ENCODE measurements at places on chromosomes 11 and 22. TPM values are rescaled to one million over a fixed set of nuclear protein-coding genes. Genes with fewer than 3 reads are reported as not detected.

GRCh38 chr11:73539506-73540084 is 58.3 kb downstream of the FAM168A start:
- DNase-seq = no peak
- H3K4me1 ChIP-seq = no peaks in the 10 kb centered on the region
- H3K27me3 ChIP-seq = no peaks in the 10 kb centered on the region
- no peak overlapping the region for H3K27ac ChIP-seq
- no peak overlapping the region for H3K4me3 ChIP-seq
- H3K36me3 ChIP-seq = no peaks in the 10 kb centered on the region

GRCh38 chr11:2276280-2277007 is 6.1 kb upstream of the ASCL2 start:
- peaks cover 22% of the 10 kb centered on the region for H3K27me3 ChIP-seq
- H3K4me1 ChIP-seq = no peaks in the 10 kb centered on the region
- no peaks in the 10 kb centered on the region for H3K36me3 ChIP-seq
- DNase-seq = no peak
- no peak overlapping the region for H3K27ac ChIP-seq

- H3K4me3 ChIP-seq = no peak overlapping the region
- H3K4me1 ChIP-seq = no peaks in the 10 kb centered on the region
- H3K27me3 ChIP-seq = no peaks in the 10 kb centered on the region
- H3K36me3 ChIP-seq = no peaks in the 10 kb centered on the region
- DNase-seq = no peak
- H3K27ac ChIP-seq = no peak overlapping the region
These were observed 46.8 kb downstream of the SLN start for GRCh38 chr11:107665018-107665417.

DNA sequence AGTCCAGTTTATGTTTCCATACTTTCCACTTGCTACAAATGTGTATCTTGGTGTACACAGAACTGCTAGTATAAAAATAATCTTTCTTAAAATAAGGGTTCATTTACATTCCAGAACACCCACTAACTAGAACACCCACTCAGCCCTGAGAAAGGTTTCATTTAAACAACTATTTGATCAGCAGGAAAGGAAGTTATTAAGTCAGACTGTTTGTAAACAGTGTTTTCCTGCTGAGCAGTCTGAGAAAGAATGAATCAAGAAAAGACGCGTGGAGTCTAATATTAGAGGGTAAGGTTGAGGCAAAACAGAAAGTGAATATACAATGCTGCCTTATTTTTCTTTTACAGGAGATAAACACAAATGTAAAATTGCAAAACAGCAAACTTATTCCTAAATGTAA is 32.7 kb downstream of the NARS2 start:
- DNase-seq = no peak
- H3K27me3 ChIP-seq = no peaks in the 10 kb centered on the region
- H3K4me1 ChIP-seq = peaks cover 8% of the 10 kb centered on the region
- no peaks in the 10 kb centered on the region for H3K36me3 ChIP-seq

DNA sequence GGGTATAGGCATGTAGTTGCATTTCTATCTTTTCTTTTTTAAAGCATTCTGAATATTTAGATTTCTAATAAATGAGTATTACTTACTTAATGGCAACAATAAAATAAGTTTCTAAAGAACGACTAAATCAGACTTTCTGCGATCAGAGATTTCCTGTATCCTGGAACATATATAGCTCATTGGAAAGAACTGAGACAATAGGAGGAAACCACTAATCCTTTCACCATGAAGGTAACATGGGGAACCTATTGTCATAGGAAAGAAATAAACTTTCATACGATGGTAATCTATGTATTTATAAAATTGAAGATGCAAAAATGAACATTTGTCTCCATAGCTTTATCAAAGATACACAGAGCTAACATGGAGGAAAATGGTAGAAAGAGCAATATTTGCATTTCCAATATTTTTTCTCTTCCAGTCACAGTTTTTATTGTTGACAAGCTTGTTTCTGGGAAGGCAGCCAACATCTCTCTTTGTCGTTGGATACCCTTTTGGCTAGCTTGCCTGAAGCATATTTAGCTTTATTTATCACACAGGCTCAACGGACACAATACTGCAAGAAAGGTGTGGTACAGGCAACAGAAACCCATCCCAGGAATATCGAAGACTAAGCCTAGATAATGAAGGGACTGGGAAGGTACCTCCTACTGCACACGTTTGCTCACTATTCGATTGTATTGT is 293.3 kb upstream of the MPPED2 start:
- DNase-seq = no peak
- no peaks in the 10 kb centered on the region for H3K4me1 ChIP-seq
- no peaks in the 10 kb centered on the region for H3K36me3 ChIP-seq
- H3K4me3 ChIP-seq = no peak overlapping the region
- H3K27ac ChIP-seq = no peak overlapping the region

GRCh38 chr11:118436639-118437207 is 431 bp downstream of the KMT2A start:
- H3K27ac ChIP-seq = peak overlapping the region; percentile 93
- peak; percentile 60 for DNase-seq
- no peaks in the 10 kb centered on the region for H3K36me3 ChIP-seq
- peak overlapping the region; percentile 98 for H3K4me3 ChIP-seq

DNA sequence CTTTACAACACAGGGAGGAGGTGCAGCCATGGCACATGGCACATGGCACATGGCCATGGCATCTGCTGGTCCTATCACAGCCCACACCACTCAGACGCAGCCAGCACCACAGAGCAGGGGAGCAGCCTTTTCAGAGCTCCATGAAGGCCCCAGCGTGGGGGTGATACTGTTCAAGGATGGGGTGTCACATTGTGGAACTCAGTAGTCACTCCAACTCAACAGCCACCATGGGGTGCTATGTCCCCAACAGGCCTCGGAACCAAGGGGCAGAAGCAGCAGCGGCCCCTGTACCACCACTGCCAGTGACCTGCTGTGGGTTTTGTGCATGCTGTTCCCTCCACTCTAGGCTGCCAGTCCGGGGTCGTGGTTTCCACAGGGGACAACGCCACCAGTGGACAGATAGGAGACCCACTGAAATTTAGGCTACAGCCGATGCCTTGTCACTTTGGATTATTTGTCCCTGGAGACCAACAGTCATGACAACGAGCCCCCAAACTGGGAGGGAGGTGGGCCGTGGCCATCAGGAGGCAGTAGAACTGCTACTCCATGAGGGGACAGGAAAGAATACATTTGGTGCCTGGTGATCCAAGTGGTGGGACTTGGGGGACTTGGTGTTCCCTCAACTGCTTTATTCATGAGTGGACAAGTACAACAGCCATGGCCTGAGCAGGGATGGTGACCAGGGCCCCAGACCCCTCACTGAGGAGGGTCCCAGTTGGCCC is 30.4 kb upstream of the CD81 start:
- H3K36me3 ChIP-seq = no peaks in the 10 kb centered on the region
- H3K4me1 ChIP-seq = no peaks in the 10 kb centered on the region
- DNase-seq = no peak
- H3K27ac ChIP-seq = no peak overlapping the region

DNA sequence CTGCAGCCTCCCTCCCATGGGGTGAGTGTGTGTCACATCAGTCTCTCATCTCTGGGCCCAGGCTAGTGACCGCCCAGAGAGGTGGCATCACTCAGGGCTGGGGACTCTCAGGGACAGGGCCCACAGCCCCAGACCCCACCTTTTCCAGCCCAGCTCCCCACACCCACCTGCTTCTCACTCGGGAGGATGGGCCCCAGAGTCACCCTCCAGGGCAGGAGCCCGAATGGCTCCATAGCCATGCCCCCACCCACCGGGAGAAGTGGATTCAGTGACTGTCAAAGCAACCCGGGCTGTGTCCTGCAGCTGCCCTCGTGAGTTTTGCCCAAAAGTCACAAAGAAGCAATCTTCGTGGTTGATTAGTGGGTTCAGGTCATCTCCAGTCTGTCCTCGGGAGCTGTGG is 26.0 kb downstream of the PARVG start:
- no peaks in the 10 kb centered on the region for H3K36me3 ChIP-seq
- H3K4me3 ChIP-seq = no peak overlapping the region
- H3K27ac ChIP-seq = no peak overlapping the region
- H3K27me3 ChIP-seq = no peaks in the 10 kb centered on the region

DNA sequence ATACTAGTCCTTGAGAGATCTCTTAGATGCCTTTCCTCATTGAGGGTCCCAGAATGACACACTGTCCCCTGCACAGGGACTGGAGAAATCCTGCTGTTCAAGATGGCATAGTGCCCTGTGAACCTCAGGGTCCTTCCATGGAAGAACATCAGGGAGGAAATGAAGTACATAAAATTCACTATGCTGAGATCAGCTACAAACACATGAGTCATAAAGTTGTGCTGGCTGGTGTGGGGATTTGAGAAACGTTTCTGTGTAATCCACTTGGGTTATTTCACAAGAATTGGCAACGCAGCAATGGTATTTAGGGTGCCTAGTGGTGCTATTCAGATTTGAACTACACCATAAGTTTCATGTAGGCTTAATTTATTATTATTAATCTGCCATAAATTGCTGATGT is 174.4 kb downstream of the MAML2 start:
- DNase-seq = peak; percentile 82
- H3K27me3 ChIP-seq = no peaks in the 10 kb centered on the region
- no peak overlapping the region for H3K4me3 ChIP-seq
- peak overlapping the region; percentile 25 for H3K27ac ChIP-seq
- peaks cover 5% of the 10 kb centered on the region for H3K4me1 ChIP-seq

DNA sequence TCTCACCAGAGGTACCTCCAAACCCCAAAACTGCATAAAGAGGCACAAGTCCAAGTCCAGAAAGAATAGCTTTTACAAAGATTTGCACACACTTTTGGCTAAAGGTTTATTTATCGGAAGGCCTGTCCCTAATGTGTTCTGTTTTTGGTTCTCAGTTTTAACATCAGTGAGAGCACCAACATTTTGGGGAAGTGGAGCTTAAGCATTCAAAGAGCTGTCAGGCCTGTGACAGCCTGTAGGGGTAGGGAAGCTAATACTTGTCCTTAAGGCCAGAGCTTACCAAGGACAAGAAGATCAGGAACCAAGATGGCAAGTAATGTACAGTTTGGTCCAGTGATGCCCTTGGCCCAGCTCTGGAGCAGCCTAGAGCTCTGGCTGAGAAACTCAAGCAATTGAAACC is 38.9 kb upstream of the SCUBE2 start:
- no peak overlapping the region for H3K27ac ChIP-seq
- H3K27me3 ChIP-seq = no peaks in the 10 kb centered on the region
- no peaks in the 10 kb centered on the region for H3K4me1 ChIP-seq
- H3K4me3 ChIP-seq = no peak overlapping the region

- H3K27me3 ChIP-seq = no peaks in the 10 kb centered on the region
- H3K36me3 ChIP-seq = no peaks in the 10 kb centered on the region
- no peak overlapping the region for H3K4me3 ChIP-seq
- no peak for DNase-seq
These were observed 18.6 kb downstream of the GRAMD4 start for GRCh38 chr22:46638601-46639431.

GRCh38 chr11:2664791-2665525 is 34.8 kb downstream of the KCNQ1OT1 start:
- H3K4me1 ChIP-seq = peaks cover 14% of the 10 kb centered on the region
- no peak overlapping the region for H3K4me3 ChIP-seq
- H3K27ac ChIP-seq = no peak overlapping the region
- DNase-seq = peak; percentile 53
- H3K36me3 ChIP-seq = no peaks in the 10 kb centered on the region

GRCh38 chr22:23144932-23145877 is at the start of gene RAB36:
Gene RAB36, plus strand, starts transcription at chr22:23145477. Its CDS starts 1,140 bp downstream, at chr22:23146617.
- peak within 1 kb of the TSS; percentile 70 for H3K27ac ChIP-seq
- H3K36me3 ChIP-seq = no peaks in the 10 kb centered on the region
- DNase-seq = peak; percentile 99
- H3K4me3 ChIP-seq = peak within 1 kb of the TSS; percentile 56
- H3K27me3 ChIP-seq = no peaks in the 10 kb centered on the region

- peak; percentile 87 for DNase-seq
These were observed 1.6 kb upstream of the MCAM start for GRCh38 chr11:119318240-119319135.

- no peak overlapping the region for H3K4me3 ChIP-seq
- H3K36me3 ChIP-seq = no peaks in the 10 kb centered on the region
- no peak overlapping the region for H3K27ac ChIP-seq
These were observed 48.7 kb downstream of the TENM4 start for GRCh38 chr11:79392161-79392560.

GRCh38 chr11:44993971-44994704 is 43.5 kb upstream of the TP53I11 start:
- H3K36me3 ChIP-seq = no peaks in the 10 kb centered on the region
- no peaks in the 10 kb centered on the region for H3K27me3 ChIP-seq
- no peak overlapping the region for H3K27ac ChIP-seq
- peaks cover 4% of the 10 kb centered on the region for H3K4me1 ChIP-seq

- no peak overlapping the region for H3K27ac ChIP-seq
- H3K4me1 ChIP-seq = peaks cover 39% of the 10 kb centered on the region
- H3K36me3 ChIP-seq = no peaks in the 10 kb centered on the region
- H3K27me3 ChIP-seq = no peaks in the 10 kb centered on the region
- H3K4me3 ChIP-seq = no peak overlapping the region
- DNase-seq = no peak
These were observed 42.4 kb upstream of the WEE1 start for GRCh38 chr11:9530901-9531625.

DNA sequence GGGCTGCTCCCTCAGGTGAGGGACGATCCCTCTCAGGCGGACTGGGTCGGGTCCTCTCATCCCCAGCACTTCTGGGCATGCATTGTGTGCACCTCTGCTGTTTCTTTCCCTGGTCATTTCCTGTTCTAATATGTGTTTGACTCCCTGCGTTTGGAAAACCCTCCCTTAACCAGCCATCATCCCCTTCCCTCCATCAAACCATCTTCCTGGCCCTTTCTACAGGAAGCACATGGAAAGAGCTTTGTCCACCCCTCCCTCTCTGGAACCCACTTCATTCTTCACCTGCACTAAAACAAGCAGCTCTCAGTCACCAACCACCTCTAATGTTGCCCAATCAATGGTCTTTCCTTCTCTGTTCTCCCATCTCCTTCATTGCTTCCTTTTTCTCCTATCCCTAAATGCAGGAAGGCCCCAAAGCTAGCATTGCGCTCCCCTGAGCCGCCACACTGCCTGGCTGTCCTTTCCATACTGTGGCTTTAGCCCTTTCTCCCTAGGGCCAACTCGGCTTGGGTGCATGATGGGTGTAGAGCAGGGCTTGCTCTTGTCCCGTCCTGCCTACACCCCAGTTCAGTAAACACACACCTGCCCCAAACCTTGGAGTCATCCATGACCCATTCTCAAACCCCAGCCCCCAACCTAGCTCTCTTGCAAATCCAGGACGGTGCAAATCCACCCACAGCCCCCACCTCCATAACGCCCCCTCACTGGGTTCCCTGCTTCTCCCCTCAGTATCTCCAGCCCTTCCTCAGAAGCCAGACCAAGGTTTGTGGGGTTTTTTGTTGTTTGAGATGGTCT is 5.4 kb upstream of the GAS2L1 start:
- peaks cover 37% of the 10 kb centered on the region for H3K36me3 ChIP-seq
- peaks cover 15% of the 10 kb centered on the region for H3K4me1 ChIP-seq
- no peak for DNase-seq

GRCh38 chr11:66636411-66636810 is 2.1 kb upstream of the RBM4 start:
- no peak for DNase-seq
- H3K4me3 ChIP-seq = no peak overlapping the region
- H3K27me3 ChIP-seq = no peaks in the 10 kb centered on the region

GRCh38 chr11:114776956-114777355 is 98.6 kb downstream of the NXPE2 start:
- H3K27ac ChIP-seq = no peak overlapping the region
- no peak overlapping the region for H3K4me3 ChIP-seq
- no peak for DNase-seq
- no peaks in the 10 kb centered on the region for H3K36me3 ChIP-seq
- H3K27me3 ChIP-seq = no peaks in the 10 kb centered on the region

HRAS gene
- 32.7 TPM for total RNA-seq

GLYAT gene
- total RNA-seq = not detected

ENTHD1 gene
- not detected for total RNA-seq

PLEKHA7 gene
- total RNA-seq = 5.1 TPM

GRIA4 gene
- total RNA-seq = 2.5 TPM

MACROD1 gene
- total RNA-seq = 23.5 TPM

RIBC2 gene
- not detected for total RNA-seq

SLC17A6 gene
- total RNA-seq = not detected

TAF1D gene
- 94.2 TPM for total RNA-seq

MS4A2 gene
- total RNA-seq = not detected

GGTLC3 gene
- total RNA-seq = not detected

OPCML gene
- total RNA-seq = under 0.01 TPM
